Kidney epithelial cell (primary cell): ENCODE measurements at places on chromosomes 12 and 14.

GRCh38 chr12:93121729-93122488 is 192.8 kb upstream of the EEA1 start:
- peak; percentile 56 for DNase-seq

DNA sequence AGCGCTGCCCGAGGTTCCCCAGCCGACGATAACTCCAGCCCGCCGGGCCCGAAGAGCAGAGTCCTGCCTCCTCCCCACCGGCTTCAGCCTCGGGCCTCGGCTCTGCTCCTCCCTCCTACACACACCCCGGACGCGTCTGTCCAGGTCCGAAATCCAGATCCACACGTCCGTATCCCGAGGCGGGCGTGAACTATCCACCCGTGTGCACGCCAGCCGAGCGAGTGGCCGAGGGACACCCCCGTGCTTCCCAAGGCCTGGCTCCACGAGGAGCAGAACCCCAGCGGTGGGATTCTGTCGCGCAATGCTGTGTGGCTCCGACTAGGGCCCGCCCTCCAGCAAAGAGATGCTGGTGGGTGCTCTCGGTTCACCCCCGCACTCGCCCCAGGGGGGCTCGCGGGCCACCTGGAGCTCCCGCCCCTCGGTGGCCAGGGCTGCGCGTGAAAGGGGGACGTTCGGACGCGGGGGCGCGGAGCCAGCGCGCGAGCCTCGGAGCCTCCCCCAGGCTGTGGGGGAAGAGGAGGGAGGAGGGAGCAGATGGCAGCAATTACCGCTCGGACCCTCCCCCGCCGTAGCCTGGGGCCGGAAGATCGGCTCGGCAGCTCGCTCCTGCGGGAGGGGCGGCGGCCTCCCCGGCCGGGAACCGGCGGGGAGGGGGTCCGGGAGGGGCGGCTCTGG is 18.9 kb upstream of the ANKRD33 start:
- no peak for DNase-seq

GRCh38 chr12:101229841-101230241 is 19.8 kb upstream of the SLC5A8 start:
- DNase-seq: no peak

GRCh38 chr12:97784904-97785303 is 322.3 kb downstream of the RMST start:
- no peak for DNase-seq

- no peak for DNase-seq
Observed at GRCh38 chr12:117842220-117842619, 126.6 kb downstream of the KSR2 start.

DNA sequence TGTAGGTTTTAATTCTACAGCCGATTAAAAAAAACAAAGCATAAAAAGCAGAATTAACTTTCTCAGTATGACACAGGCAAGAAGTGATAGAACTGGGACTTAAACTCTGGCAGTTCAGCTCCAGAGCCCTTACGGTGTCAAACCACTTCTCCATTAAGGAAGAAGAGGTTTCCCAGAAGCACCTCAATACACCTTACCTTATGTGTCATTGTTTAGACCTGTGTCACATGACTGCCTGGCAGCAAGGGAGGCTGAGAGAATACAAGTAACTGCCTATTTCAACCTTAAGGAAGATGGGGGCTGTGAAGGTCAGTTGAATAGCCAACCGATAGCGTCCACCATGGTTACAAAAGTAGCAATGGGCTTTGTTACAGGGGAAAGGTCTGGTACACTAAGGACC is 54.6 kb upstream of the ARHGAP5 start:
- no peak for DNase-seq

GRCh38 chr14:22320362-22320750 is 268.7 kb downstream of the DAD1 start:
- no peak for DNase-seq

GRCh38 chr12:6896846-6897435 is 7.7 kb upstream of the LRRC23 start:
- DNase-seq: no peak

DNA sequence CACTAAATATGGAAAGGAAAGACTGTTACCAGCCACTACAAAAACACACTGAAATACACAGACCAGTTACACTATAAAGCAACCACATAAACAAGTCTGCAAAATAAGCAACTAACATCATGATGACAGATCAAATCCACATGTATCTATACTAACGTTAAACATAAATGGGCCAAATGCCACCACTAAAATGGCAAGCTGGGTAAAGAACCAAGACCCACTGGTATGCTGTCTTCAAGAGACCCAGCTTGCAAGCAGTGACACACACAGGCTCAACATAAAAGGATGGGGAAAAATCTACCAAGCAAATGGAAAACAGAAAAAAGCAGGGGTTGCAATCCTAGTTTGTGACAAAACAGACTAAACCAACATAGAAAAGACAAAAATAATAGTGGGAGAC is 260.9 kb upstream of the SSTR1 start:
- DNase-seq: no peak

- no peak for DNase-seq
Observed at GRCh38 chr14:46399049-46399448, 252.5 kb downstream of the RPL10L start.

GRCh38 chr12:93015871-93016751 is 87.0 kb upstream of the EEA1 start:
- no peak for DNase-seq

- no peak for DNase-seq
Observed at GRCh38 chr12:91883811-91884210, 261.8 kb downstream of the BTG1 start.

- DNase-seq: no peak
Observed at GRCh38 chr14:56886471-56887062, 76.3 kb upstream of the OTX2 start.

- DNase-seq: no peak
Observed at GRCh38 chr14:75303381-75303789, 24.8 kb downstream of the FOS start.

GRCh38 chr12:115609347-115609746 is 668.1 kb downstream of the MED13L start:
- no peak for DNase-seq

DNA sequence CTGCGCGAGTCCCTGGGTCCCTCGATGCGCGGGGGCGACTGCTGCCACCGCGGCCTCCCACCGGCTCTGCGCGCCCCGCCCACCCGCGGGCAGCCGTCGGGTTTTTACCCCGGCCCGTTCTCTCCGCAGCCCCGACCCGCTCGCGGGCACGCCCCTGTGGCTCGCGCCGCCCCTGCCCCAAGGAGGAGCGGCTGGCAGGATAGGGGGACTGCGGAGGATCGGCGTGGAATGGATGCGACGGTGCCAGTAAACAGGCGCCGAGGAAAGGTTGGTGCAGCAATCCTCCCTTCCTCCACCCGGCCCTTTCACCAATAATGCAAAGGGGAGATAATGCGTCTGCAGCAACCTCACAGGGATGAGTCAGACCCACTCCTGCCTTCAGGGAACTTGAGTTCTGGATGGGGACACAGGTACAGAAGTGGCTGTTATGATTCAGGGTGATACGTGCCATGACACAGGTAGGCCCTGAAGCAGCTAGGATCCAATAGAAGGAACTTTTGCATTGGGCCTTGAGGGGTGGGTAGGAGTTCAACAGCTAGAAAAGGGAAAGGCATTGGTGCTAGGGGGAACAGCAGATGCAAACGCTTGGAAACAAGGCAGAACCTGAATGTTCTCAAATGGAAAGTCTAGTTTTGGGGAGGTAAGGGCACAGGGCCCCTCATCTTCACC is 554 bp upstream of the DEGS2 start:
- no peak for DNase-seq

DNA sequence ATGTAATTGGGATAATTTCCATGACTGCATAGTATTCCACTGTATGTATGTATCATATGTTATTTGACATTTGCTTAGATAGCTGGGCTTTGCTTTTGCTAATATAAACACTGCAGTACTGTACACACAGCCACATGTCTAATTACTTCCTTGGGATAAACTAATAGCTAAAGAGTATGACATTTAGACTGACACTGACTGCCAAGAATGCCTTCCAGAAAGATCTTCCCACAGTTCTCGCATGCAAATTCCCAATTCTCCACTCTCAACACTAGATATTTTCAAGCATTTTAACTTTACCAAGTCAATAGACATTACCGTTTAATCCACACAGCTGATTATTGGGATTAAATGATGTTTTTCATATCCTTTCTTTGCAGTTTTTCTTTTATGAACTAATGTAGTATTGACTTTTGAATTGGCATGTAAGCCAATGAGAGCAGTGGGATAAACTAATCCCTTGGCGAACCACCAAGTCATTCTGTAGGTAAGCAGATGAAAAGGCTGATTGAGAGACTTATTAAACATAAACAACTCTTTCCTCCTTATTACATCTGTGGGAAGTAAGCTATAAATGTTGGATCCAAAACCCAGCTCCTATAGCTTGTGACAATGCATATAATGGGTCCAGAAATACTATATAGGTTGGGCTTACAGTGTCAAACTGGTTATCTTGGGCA is 55.5 kb downstream of the STON2 start:
- DNase-seq: no peak

DNA sequence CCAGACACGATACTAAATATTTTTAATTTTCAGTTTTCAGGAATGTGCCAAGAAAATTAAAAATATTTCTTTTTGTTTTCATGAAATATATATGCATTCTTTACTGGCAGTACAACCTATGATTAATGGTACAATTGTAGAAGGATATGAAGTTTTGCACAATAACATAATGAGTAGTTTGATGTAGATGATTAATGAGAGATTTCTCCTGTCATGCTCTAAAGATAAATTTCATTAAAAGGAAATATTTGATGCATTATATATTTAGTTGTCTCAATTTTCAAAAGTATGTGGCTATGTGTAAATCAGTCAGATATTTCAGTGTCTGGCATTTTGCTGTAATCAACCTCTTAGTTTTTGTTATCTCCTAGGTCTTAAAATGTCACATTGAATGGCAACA is 940.2 kb upstream of the MDGA2 start:
- DNase-seq: no peak

- no peak for DNase-seq
Observed at GRCh38 chr14:20760950-20761349, 7.3 kb upstream of the EDDM3B start.

DNA sequence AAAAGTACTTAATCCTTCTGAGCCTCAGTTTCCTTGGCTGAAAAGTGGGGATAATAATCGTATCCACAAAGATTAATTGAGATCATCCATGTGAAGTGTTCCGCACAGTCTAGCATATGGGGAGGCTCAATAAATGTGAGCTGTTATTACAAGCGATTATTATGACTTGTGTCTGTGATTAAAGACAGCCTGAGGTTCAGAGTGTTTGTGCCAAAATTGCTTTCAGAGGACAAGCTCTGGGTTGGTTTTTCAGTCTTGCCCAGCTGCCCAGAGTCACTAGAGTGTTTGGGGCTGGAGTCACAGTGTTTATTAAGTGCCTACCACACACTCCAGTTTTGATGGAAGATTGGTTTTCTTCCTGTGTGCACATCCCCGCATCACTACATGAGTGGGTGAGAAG is 53.5 kb downstream of the NTF3 start:
- DNase-seq: no peak

DNA sequence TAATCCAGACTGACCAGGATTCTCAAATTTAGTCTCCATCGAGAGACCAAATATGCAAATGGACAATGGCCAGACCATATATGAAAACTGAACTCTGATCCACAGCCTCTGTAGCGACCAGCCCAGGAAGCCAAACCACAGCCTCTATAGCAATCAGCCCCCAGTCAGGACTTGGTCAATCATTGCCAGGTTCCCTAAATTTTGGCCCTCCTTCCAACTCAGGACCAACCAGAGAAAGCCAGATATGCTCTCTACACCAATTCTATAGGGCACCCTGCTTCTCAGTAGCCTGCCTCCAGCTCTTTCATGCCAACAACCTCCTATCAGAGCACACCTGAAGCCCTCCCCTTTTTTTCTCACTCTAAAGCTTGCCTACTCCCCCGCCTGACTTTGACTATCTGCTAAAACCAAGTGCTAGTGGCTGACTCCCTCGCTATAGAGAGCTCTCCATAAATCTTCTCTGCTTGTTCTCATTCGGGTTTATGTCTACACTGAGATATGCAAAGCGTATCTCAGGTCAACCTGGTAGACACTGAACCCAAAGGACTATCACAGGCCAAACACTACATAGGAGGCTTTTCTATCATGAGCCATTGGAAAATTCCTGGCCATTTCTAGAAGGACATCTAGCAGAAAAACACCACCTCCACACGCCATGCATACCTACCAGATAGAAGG is 110.5 kb upstream of the FUT8 start:
- DNase-seq: no peak

DNA sequence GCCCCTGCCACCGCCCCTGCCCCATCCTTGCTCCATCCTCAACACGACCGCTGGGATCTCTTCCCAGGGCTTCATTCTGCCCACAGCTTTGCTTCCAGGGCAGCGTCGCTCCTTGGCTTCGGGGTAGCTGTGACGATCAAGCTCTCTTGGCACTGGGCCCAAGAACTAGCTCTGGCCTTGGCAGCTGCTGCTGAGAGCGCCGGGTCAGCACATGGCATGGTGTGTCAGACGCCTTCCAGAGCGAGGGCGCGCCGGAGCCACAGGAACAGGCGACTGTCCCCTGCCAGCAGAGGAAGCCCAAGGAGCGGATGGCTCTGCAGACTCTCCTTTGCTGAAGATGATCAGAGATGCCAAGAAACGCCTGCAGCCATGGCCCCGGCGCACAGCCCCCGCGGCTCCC is 15.9 kb downstream of the RAB35 start:
- no peak for DNase-seq

DNA sequence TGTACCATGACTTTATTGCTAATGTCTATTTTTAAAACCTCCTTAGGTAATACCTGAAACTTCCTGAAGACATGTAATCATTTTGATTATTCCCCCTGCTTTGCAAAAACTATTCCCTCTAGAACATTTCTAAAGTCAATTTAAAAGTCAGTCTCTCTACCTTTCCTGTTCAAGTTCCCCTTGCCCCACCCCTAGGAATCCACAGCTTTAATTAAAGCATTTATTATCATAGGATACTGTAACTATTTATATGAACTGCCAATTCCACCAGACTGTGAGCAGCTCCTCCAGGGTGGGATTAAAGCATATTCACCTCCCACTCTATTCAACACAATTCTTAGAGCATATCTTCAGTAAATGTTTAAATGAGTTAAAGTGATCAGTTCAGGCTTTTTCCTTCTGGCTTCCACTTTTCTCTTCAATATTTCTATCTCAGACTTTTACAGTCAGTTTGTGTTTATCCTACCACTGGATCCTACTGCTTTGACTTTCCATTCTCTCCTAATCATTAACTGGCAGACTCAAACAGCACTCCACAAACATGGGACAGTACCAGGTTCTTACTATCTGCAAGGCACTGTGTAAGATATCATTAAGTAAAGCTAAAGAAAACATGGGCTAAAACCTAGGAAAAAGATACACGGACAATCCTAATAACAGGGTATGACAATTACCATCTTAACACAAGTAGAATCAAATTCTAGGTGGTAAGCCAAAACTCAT is 39.1 kb downstream of the PTPN21 start:
- no peak for DNase-seq

DNA sequence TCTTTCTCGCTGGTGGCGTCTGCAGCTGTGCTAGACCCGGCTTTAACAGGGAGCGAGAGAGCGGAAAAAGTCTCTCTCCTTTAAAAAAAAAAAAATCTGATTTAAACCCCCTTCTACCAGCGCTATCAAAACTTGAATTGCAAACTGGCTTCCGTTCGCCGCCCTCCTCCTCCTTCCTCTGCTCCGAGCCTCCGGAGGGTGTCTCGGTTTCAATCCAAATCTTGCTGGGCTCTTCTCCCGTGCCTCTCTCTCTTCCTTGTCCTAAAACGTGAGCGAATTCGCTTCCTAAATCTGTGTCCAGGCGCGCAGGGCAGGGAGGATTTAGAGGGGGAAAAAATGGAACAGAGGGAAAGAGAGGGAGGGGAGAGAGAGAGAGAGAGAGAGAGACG is 272 bp downstream of the TBX3 start:
- no peak for DNase-seq
